M059J (cell line): ENCODE measurements at places on chromosomes 7 and 10.

DNA sequence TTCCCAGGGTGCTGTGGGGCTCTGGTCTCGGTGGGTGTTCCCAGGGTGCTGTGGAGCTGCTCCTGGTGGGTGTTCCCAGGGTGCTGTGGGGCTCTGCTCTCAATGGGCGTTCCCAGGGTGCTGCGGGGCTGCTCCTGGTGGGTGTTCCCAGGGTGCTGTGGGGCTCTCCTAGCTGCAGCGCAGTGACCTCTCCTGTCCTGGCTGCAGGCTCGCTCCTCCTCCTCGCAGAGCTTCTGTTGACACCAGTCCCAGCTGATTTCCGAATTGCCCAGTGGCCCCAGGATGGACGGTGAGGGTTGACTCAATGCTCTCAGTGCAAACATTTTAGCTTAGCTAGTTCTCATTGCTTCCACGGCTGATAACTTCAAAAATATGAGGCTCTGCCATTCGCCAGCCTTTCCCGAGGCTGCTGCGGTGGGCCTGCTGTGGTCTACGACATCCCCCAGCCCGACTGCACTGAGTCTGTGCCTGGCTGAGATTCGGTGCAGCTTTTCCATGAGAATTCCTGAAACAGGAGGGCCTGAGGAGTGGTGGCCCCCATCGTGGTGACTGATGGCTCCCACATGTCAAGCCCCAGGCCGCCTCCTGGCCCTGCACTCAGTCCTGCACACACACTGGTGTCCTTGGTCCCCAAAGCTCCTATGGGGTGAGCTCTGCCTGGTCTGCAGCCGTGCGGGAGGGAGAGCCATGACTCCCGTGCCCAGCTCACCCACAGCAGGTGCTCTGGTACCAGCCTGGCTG, 58.3 kb upstream of the NKX6-2 start:
- DNase-seq = no peak

DNA sequence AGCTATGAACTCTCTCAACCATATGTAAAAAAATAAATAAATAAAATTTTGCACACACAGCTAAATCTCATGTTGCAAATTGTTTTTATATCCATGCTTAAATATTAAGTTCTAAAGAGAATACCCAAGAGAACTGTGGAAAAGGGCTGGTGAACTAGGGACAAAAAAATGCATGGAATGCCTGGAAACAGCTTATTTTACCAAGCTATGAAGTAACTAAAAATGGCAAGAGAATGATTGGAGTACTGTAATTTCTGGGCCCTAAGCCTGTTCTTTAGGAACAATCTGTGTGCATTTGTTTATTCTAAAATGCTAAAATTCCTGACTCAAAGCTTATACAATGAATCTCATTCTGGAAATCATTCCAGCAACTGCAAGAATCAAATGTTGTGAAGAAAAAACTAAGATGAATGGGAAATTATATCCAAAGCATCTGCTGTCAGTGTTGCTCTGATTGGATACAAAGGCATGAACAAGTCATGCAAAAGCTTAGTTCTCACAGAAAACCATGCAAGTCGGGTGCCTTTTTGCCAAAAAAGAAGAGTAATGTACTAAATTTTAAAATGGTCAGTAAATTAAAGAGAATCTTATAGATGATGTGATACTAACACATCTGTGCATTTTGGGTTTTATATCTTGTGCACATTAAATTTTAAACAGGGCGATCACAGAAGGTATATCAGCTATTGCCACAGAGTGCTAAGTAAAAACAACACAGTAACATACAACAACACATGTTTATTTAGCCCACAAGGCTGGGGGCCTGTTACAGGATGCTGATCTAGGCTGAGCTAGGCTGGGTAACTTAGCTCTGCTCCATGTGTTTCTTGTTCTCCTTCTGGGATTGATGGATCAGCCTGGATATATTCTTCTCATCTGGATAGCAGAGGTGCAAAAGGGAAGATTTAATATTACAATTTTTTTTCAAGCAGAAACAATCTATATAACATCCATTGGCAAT, 453.5 kb upstream of the SEMA3A start:
- DNase-seq = peak; percentile 80

DNA sequence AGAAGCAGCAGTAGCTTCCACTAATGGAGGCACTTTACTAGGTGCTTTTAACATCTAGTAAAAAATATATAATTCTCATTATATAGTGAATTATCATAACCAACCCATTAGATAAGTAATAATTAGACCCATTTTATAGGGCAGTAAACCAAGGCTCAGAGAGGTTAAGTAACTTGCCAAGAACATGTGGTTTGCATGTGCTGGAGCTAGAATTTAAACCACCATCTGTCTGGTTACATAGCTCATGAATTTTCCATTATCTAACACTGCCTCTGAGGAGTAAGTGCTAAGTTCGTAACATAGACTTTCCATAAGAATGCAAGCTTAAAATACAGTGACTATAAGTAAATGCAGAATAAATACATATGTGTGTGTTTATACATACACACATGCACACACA, 41.9 kb downstream of the CREB3L2 start:
- no peak for DNase-seq

GRCh38 chr10:10394933-10395658, 622.6 kb upstream of the CELF2 start:
- DNase-seq = no peak

DNA sequence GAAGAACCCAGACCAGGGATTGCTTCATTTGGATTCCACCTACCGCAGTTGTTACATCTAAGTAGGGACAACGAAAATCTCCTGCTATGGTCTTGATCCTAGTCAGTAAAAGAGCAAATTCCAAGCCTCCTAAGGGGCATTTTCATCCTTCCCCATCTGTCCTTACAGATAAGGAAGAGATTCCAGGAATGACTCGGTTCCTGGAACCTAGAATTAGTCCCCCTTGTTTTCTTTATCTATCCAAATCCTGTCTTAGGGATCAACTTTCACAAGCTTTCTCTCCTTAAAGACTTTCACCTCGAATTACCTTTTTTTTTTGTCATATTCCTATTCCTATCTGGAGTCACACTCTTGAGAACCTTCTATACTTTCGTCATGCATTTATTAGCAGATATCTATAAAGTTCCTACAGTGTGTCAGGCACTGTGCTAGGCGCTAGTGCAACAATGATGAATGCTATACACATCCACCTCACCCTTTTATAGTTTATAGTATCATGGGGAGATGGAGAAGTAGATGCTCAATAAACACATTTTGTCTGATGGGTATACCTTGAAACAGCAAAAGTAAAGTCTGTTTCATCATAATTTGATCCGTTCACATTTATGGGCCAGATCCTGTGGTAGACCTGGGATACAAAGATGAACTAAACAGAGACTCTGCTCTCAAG, 39.2 kb downstream of the LAMB4 start:
- no peak for DNase-seq
